GM23248 (cell line): ENCODE measurements at places on chromosomes 4 and X. TPM values are rescaled to one million over a fixed set of nuclear protein-coding genes. Genes with fewer than 3 reads are reported as not detected.

GRCh38 chrX:118062817-118063615 lies 53.6 kb downstream of the KLHL13 start:
- no peak for DNase-seq
- H3K27ac ChIP-seq, result no peak overlapping the region
- no peaks in the 10 kb centered on the region for H3K4me1 ChIP-seq
- H3K36me3 ChIP-seq, result no peaks in the 10 kb centered on the region
- no peaks in the 10 kb centered on the region for H3K27me3 ChIP-seq

DNA sequence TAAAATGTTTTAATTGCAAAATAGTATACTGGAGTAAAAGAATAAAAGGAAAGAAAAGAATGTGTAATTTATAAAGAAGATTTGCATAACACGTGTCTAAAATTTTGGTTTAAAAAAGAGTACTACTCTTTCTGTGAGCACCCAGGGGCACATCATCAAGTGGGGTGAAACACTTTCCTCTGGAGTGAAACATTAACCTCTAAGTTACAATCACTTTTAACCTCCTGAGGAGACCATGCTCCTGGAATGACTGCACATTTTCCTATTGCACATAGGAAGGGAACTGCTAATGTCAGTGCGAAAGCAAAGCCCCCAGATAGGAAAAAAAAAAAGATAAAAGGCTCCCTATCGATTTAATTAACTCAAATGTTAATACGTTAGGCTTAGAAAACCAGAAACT lies 13.3 kb downstream of the VEGFC start:
- no peaks in the 10 kb centered on the region for H3K36me3 ChIP-seq
- peaks cover 85% of the 10 kb centered on the region for H3K4me1 ChIP-seq
- no peak for DNase-seq
- no peak overlapping the region for H3K4me3 ChIP-seq

DNA sequence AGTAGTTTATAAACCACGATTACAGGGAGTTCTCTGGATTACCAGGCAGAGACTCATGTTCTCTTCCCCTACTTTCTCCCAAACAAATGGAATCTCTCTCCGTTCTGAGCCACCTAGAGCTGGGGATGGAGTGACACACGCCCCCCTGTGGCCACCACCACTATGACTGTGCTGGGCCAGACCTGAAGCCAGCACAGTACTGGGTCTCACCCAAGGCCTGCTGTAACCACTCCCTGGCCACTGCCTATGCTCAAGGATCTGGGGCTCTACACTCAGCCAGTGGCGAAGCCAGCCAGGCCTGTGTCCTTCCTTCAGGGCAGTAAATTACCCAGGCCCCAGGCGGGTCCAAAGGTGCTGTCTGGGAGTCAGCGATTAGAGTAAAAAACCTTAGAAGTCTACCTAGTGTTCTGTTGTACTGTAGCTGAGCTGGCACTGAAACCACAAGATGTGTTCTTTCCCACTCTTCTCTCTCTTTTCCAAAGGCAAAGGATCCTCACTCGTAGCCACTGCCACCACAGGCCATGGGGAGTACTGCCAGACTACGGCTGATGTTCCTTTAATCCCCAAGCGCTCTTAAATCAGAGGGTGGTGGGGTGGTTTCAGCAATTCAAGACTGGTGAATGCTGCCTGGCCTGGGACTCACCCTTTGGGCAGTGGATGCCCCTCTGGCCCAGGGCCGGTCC lies 412.2 kb upstream of the ARX start:
- no peak for DNase-seq
- H3K27ac ChIP-seq, result no peak overlapping the region
- no peaks in the 10 kb centered on the region for H3K4me1 ChIP-seq
- H3K36me3 ChIP-seq, result no peaks in the 10 kb centered on the region
- no peaks in the 10 kb centered on the region for H3K27me3 ChIP-seq

DNA sequence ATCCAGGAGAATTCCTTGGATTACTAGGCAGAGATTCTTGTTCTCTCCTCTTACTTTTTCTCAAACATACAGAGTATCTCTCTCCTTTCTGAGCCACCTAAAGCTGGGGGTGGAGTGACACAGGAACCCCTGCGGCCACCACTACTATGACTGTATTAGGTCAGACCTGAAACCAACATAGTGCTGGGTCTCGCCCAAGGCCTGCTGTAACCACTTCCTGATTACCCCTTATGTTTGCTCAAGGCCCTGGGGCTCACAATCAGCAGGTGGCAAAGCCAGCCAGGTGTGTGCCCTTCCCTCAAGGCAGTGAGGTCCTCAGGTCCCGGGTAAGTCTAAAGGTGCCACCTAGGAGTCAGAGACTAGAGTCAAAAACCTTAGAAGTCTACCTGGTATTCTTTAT lies 166.4 kb downstream of the PARM1 start:
- no peak for DNase-seq
- no peak overlapping the region for H3K4me3 ChIP-seq
- H3K4me1 ChIP-seq, result no peaks in the 10 kb centered on the region
- H3K27ac ChIP-seq, result no peak overlapping the region

DNA sequence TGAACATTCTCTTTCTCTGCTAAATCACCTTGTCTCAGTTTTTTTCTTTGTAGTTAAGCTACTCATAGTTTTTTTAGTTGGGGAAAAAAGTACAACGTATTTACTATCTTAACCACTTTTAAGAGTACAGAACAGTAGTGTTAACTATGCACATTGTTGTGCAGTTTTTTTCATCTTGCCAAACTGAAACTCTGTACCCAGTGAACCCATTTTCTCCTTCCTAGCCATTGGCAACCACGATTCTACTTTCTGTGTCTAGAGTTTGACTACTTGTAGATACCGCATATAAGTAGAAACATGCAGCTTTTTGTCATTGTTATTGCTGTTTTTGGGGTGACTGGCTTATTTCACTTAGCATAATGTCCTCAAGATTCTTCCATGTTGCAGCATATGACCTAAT lies 10.0 kb downstream of the N4BP2 start:
- no peaks in the 10 kb centered on the region for H3K27me3 ChIP-seq
- no peak overlapping the region for H3K4me3 ChIP-seq
- H3K36me3 ChIP-seq, result no peaks in the 10 kb centered on the region
- no peak for DNase-seq
- H3K27ac ChIP-seq, result no peak overlapping the region

DNA sequence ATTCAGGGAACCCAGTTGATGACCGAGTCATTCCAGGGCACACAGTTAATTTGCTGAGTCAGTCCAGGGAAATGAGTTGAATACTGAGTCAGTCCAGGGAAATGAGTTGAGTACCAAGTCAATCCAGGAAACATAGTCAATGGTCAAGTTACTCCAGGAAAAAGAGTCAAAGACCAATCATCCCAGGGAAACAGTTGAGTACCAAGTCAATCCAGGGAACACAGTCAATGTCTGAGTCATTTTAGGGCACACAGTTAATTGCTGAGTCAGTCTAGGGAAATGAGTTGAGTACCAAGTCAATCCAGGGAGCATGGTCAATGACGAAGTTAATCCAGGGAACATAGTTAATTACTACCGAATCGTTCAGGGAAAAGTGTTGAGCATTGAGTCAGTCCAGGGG lies 754.4 kb downstream of the NLGN4X start:
- H3K36me3 ChIP-seq, result no peaks in the 10 kb centered on the region
- H3K27me3 ChIP-seq, result no peaks in the 10 kb centered on the region
- no peak for DNase-seq
- no peak overlapping the region for H3K27ac ChIP-seq
- no peaks in the 10 kb centered on the region for H3K4me1 ChIP-seq

GRCh38 chrX:118964252-118964651 lies 10.2 kb upstream of the LONRF3 start:
- H3K36me3 ChIP-seq, result no peaks in the 10 kb centered on the region
- H3K27me3 ChIP-seq, result no peaks in the 10 kb centered on the region
- H3K4me3 ChIP-seq, result no peak overlapping the region
- no peak overlapping the region for H3K27ac ChIP-seq
- H3K4me1 ChIP-seq, result no peaks in the 10 kb centered on the region
- no peak for DNase-seq

DNA sequence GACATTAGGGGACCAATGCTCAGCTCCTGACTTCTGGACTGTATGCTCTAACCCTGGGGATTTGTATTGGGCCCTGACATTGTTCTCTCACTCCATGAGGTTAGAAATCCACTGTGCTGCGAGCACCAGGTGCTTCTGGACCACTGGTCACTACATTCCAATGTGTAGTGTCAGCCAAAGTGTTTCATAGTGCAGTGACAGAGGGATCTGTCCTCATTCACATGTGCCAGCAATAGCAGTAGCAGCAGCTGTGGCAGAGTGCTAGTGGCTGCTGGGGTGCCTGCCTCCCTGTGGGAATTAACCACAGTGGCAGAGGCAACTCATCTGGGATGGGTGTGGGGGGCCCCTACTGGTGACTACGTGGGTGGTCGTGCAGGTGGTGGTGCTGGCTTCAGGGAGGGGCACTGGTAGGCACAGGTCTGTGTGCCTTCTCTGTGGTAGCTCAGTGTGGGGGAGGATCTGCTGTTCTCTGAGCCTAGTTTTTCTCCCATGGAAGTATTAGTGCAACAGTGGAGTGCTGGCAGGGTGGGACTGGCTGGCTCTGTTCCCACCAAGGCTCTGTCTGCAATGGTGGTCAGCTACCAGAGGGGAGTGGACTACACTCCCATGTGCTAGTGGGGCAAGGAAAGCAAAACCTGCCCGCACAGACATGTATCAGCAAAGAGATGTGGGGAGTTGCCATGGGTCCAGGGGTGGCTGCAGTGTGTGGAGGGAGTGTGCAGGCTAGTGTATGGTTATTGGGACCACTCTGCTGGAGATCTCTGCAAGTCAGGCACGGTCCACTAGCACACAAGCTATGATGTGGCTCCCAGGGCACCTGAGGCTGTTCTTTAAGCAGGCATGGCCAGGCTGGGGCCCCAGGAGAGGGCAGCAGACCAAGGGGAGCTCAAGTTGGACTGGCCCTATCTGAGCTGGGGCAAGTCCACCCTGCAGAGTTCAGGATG lies 78.5 kb downstream of the SCLT1 start:
- H3K4me1 ChIP-seq, result no peaks in the 10 kb centered on the region
- H3K27me3 ChIP-seq, result no peaks in the 10 kb centered on the region

- H3K27me3 ChIP-seq, result no peaks in the 10 kb centered on the region
- no peak for DNase-seq
- no peak overlapping the region for H3K4me3 ChIP-seq
- H3K4me1 ChIP-seq, result peaks cover 10% of the 10 kb centered on the region
Measured at GRCh38 chrX:136754651-136755050, 26.1 kb downstream of the ARHGEF6 start.

GRCh38 chr4:24856586-24856985 lies 56.3 kb downstream of the CCDC149 start:
- no peaks in the 10 kb centered on the region for H3K27me3 ChIP-seq
- peak; percentile 29 for DNase-seq
- H3K4me1 ChIP-seq, result peaks cover 36% of the 10 kb centered on the region
- H3K27ac ChIP-seq, result no peak overlapping the region

RBM47 gene
- 1.3 and 2.0 TPM in 2 replicates for total RNA-seq

CYBB gene
- not detected in 2 replicates for total RNA-seq

LIMCH1 gene
- total RNA-seq, result 17.4 and 28.5 TPM in 2 replicates

IL13RA2 gene
- 9.4 and 11.5 TPM in 2 replicates for total RNA-seq

XIAP gene
- total RNA-seq, result 19.7 and 40.6 TPM in 2 replicates
